A549 treated with GW870086 at 1 μM for 4 hours (cell line): ENCODE measurements at places on chromosomes 4 and X. TPM values are rescaled to one million over a fixed set of nuclear protein-coding genes. Genes with fewer than 3 reads are reported as not detected.

Gene RTL5
- 1.8 to 2.5 TPM (median 2.1 TPM) in 5 replicates for total RNA-seq

Gene MAMLD1
- 5.5 to 6.2 TPM (median 5.9 TPM) in 5 replicates for total RNA-seq

Gene CT45A3
- 0.23 to 0.31 TPM (median 0.27 TPM) in 3 of 5 replicates, not detected in the others for total RNA-seq

Gene SGMS2
- 19.7 to 34.0 TPM (median 29.3 TPM) in 5 replicates for total RNA-seq

Gene CXCL6
- total RNA-seq, result not detected in 5 replicates

Gene FABP2
- total RNA-seq, result not detected in 5 replicates

Gene BEND2
- total RNA-seq, result not detected in 5 replicates
